ENCODE measurements at places on chromosomes 6 and 20. TPM values are rescaled to one million over a fixed set of nuclear protein-coding genes. Genes with fewer than 3 reads are reported as not detected.

ZNF311 gene
- not detected for total RNA-seq

DOK5 gene
- not detected for total RNA-seq

MRAP2 gene
- 3.6 TPM for total RNA-seq

ENPP1 gene
- 19.2 TPM for total RNA-seq

TCP11 gene
- total RNA-seq: not detected

SEL1L2 gene
- total RNA-seq: not detected
